ENCODE measurements at places on chromosomes 7 and 10. TPM values are rescaled to one million over a fixed set of nuclear protein-coding genes. Genes with fewer than 3 reads are reported as not detected.

The PNLIPRP2 gene
- total RNA-seq = not detected

The MSMB gene
- total RNA-seq = not detected

The WDR37 gene
- 32.6 TPM for total RNA-seq

The ELN gene
- 44.8 TPM for total RNA-seq

The DNAJC1 gene
- total RNA-seq = 32.0 TPM

The NEUROG3 gene
- total RNA-seq = not detected

The ERV3-1 gene
- total RNA-seq = 58.4 TPM

The HMX2 gene
- total RNA-seq = not detected

The BLNK gene
- not detected for total RNA-seq

The TMEM176A gene
- 1.3 TPM for total RNA-seq

The GIMAP5 gene
- 220 TPM for total RNA-seq

The FOXI2 gene
- total RNA-seq = not detected

The HGF gene
- total RNA-seq = 0.82 TPM

The WDR91 gene
- total RNA-seq = 11.5 TPM

The SVOPL gene
- total RNA-seq = not detected

Data from endothelial cell (in vitro differentiated cells).